ENCODE measurements at places on chromosomes 2 and 18.

DNA sequence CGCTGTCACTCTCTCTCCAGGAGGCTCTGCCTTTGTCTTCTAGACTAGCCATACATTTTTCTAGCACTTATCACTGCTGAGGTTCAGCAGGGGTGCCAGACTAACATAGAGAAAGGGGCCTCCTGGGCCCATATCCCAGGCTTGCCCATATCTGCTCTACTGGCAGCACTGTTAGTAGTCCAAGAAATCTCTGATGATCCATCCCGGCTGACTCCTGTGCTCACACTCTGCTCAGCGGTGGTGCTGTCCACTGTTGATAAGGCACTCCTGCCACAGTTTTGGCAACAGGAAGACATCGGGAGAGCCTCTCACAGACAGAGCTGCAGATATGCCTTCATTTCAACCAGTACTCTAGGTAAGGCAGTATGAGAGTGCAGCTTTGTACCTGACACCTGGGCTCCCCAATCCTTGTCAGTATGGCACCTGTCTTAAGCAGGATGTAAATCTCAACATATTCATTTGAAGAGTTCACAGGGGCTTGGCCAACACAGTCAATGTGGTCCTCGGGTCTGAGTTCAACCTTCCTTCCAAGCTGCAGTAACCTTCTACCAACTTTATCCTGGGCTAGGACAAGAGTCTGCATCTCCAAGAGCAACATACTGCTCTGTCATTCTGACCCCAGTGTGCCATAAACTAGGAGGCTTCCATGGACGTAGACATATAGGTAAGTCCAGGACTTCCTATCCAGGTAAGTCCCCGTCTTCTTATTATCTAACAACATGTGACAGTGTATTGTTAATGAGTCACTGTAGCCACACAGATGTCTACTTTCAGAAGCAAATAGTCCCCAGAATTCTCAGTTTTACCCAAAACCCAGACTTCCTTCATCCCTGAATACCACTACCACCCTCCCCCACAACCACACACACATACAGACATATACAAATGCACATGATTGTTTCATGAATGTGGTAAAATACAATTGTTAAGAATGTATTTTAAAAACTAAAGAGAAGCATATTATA is 16.2 kb downstream of the KLF7 start:
- no peak for DNase-seq

DNA sequence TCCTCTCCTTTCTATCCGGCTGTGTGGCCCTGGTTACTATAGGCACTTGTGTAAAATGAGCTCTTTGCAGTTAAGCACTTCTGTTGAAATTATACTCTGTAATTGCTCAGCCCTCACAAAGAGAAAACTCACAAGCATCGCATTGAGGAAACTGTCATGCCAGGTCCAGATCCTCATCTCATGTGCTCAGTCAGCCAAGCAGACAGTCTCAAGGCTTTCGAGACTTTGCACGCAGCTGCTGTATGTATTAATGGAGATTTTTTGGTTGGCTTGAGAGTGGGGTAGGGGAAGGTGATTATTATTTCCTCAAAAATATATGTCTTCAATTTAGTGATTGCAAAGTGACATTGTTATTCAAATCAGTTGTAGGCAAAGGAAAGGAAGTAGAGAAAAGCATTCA is 33.0 kb upstream of the PHLPP1 start:
- DNase-seq, result no peak

- no peak for DNase-seq
These were observed 16.8 kb upstream of the BOK start for GRCh38 chr2:241541564-241542277.

GRCh38 chr2:176959614-176960013 is 253.0 kb upstream of the HNRNPA3 start:
- DNase-seq, result no peak

- DNase-seq, result no peak
These were observed 7.3 kb upstream of the LMAN2L start for GRCh38 chr2:96747061-96747617.

DNA sequence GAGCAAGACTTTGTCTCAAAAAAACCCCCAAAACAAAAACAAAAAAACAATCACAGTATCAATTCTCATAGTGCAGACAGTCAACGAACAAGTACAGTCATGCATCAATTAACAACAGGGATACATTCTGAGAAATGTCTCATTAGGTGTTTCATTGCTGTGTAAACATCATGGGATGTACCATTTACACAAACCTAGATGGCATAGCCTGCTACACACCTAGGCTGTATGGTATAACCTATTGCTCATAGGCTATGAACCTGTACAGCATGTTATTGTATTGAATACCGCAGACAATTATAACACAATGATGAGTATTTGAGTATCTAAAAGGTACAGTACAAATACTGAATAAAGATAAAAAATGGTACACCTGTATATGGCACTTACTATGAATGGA is 67.8 kb upstream of the LMAN1 start:
- DNase-seq, result no peak

DNA sequence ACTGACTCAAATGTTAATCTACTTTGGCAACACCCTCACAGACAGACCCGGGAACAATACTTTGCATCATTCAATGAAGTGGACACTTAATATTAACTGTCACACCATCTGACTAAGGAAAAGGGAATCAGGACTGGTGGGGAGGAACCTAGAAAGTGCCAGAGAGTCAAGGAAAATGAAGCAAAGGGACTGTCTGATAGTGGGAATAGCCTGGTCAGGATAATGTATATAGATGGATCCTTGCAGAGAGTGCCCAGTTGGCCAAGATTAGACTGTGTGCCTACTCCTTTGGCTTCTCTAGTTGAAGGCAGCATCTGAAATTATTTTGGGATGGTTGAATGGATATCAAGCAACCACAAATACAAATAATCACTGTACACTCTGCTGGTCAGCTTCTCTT is 45.2 kb downstream of the ARL6IP6 start:
- no peak for DNase-seq

DNA sequence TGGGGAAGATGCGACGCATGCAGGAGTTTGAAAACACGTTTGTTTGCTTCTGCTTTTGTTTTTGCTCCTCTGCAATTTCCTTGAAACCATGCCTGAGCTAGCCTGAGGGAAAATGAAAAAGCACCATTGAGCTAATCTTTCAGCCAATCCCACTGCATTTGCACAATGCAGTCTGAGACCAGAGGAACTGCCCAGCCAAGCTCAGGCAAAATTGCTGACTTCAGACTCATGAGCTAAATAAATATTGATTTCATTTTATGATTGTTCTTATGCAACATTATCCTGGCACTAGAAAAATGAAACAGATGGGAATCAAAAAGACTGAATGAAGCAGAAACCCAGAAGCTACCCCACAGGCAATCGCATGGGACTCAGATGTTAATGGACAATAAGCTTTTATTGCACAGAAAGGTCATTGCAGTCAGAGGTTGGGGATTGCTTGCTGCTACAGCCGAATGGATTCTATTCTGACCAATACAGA is 37.0 kb downstream of the TPRKB start:
- no peak for DNase-seq

DNA sequence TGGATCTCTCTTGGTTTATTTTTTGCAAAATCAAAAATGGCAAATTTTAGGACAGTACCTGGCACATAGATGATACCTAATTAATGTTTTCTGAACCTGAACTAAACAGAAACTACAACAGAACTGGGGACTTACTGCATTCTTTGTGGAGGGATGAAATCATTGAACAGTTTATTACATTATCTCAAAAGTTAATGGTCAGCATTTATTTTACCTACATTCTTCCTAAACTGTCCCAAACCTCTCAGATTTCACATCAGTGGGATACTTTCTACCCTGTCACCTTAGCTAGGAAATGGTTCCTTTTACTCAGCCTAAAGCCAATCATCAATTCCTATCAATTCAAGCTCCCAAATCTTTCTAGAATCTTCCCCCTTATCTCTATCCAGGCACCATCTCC is 10.3 kb downstream of the NIF3L1 start:
- no peak for DNase-seq

- no peak for DNase-seq
These were observed 175.2 kb upstream of the PKDCC start for GRCh38 chr2:41872646-41873045.

DNA sequence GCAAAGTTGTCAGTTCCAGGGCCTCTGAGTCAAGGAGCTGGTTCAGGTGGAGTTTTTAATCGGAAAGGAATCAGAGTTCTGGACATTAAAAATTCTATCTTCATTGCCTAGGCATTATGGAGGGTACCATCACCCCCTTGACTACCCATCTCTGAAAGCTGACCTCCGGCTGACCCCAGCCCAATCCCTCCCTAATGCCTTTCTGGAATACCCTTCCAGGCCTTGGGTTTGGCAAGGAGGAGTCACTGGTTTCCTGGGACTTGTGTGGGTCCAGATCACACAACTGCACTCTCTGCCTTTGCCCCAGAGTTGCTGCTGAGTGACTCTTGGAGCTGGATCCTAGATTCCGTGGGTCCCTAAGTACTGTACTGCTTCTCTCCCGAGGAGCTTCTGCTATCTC is 1.0 kb upstream of the OSR1 start:
- no peak for DNase-seq

- DNase-seq, result no peak
These were observed 38.5 kb upstream of the FZD7 start for GRCh38 chr2:201994973-201995638.

DNA sequence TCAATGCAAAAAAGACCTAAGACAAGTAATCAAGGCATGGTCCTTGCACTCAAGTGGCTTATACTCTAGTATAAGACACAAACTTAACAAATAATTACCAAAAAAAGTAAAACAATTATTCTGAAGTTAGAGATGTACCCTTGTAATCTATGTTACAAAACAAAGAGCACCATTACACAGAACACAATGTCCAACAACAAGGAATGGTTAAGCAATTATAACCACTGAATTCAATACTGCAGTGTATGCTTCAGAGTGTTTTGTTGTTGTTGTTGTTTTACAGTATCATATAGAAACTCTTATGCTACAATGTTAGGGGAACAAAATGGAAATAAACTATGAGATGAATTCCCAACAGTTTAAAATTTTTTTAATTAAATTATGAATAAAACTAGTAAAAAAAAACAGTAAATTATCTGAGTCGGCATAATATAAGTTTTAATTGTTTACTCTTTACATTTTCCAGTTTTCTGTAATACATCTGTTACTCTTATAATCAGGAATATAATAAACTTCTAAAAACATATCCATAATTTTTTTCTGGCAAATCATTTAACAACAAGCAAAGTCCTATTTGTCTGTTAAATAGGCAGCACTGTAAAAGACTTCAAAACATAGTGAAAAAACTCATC is 29.2 kb downstream of the ROCK2 start:
- no peak for DNase-seq

DNA sequence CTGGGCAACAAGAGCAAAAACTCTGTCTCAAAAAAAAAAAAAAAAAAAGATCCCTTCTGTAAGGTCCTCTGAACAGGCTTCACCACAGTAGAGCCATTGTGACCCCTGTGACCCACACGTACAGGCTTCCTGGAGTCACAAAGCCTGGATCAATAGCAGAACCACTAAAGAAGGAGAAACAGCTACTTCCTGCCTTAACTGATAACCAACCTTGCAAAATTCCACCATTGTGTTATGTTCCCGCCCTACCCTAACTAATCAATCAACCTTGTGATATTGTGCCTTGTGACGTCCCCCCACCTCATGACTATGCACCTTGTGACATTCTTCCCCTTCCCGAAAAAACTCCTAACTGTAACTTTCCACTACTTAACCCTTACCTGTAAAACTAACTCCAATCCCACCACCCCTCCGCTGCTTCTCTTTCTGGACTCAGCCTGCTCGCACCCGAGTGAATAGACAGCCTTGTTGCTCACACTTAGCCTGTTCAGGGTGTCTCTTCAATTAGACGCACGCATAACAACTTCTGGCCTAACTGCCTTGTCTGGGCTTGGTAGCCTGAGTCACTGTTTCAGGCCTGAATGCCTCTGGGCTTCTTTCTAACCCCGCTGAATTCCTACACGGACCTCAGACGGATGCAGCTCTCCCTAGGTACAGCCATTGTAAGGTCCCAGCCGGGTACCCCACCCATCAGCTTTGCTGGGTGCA is 13.9 kb downstream of the SCYGR8 start:
- DNase-seq, result no peak

- DNase-seq, result no peak
These were observed 112.9 kb downstream of the LTBP1 start for GRCh38 chr2:33059471-33060156.

- DNase-seq, result no peak
These were observed 96.9 kb downstream of the TANC1 start for GRCh38 chr2:159065313-159065712.

DNA sequence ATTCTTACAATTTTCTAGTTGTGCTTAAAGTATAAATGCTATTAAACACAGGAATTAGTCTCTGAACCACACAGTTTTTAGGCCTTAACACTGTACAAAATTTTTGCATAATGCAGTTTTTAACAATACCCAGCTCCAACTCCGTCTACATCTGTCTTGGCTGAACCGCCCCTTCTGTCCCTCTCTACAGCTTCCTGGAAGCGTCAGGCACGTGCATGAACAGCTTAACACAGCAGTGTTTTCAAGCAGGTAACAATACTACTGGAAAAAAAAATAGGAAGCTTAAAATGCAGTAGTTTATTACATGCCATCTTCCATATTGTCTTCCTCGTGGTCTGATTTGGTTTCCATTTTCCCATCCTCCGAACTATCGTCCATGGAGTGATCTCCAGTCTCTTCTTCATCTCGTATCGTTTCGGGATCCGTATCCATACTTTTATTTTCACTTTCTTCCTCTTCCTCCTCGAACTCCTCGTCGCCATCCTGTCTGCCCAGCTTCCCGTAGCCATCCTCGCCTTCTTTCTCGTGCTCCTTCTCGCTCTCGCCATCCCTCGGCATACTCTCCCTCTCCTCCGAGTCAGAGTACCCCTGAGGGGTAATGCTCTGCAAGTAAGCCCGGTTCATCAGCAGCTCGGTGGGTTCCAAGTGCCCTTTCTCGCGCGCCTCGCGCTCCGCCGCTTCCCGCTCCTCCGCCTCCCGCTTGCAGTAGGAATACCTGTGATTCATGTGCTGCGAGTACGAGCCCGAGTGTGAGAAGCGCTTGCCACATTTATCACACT is 130.6 kb downstream of the ZEB2 start:
- DNase-seq, result no peak
